Fibroblast of lung (primary cell): ENCODE measurements at places on chromosomes 16 and 17.

DNA sequence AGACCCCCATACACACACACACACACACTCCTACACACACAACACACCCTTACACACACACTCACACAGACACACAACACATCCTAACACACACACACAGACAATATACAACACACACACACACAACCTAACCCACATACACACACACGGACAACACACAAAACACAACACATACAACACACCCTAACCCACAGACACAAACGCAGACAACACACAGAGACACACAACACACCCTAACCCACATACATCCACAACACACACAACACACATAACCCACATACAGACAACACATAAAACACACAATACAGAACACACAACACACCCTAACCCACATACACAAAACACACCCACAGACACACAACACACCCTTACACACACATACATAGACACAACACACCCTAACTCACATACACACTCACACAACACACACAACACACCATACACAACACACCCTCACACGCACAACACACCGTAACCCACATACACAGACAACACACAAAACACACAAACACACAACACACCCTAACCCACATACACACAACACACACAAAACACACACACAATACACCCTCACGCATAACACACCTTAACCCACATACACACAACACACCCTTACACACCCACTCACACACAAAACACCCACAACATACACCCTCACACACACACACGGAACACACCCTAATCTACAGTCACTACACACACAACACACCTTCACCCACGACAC, 4.4 kb downstream of the ASGR1 start:
- no peak for DNase-seq

DNA sequence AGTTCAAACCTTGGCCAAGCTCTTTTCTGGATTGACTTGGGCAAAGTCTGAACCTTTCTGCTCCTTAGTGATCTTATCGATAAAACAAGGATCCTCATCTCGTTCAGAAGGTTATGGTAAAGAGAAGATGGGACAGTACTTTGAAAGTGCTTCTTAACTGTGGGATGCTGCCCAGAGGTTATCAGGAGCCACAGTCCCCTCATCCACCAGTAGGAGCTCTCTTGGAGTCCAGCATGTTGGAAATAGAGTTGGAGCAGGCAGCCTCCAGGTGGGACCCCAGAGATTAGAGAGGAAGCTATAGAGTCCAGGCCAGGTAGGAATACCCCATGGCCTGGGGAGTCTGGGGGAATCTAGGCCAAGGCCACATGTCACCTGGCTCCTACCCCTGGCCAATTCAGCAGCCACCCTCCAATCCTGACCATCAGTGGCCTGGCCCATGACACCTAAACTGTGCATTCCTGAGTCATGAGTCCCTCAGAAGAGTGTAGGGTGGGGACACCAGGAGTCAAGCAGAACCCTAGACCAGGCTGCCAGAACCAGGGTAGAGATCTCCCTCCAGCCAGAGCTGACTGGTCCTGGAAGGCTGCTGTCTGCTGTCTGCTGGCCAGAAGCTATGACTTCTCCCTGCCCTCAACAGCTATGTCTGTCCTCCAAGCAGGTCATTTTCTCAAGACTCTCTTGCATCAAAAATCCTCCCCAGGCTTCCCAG, 144.3 kb downstream of the AIPL1 start:
- DNase-seq = no peak

GRCh38 chr17:31405890-31406371, 14.5 kb downstream of the RAB11FIP4 start:
- no peak for DNase-seq

DNA sequence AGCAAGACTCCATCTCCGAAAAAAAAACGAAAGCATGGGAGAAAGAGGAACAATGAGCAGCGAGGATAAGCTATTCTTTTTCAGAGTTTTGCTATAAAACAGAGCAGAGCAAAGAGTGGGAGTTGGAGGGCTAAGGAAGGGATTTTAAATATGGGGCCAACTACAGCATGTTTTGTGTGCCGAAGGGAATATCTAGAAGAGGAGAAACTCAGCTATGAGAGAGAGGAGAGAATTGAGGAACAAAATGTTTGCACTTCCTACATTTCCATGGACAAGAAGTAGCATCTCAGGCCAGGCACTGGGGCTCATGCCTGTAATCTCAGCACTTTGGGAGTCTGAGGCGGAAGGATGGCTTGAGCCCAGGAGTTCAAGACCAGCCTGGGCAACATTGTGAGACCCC, 13.1 kb upstream of the GRB2 start:
- DNase-seq = no peak

DNA sequence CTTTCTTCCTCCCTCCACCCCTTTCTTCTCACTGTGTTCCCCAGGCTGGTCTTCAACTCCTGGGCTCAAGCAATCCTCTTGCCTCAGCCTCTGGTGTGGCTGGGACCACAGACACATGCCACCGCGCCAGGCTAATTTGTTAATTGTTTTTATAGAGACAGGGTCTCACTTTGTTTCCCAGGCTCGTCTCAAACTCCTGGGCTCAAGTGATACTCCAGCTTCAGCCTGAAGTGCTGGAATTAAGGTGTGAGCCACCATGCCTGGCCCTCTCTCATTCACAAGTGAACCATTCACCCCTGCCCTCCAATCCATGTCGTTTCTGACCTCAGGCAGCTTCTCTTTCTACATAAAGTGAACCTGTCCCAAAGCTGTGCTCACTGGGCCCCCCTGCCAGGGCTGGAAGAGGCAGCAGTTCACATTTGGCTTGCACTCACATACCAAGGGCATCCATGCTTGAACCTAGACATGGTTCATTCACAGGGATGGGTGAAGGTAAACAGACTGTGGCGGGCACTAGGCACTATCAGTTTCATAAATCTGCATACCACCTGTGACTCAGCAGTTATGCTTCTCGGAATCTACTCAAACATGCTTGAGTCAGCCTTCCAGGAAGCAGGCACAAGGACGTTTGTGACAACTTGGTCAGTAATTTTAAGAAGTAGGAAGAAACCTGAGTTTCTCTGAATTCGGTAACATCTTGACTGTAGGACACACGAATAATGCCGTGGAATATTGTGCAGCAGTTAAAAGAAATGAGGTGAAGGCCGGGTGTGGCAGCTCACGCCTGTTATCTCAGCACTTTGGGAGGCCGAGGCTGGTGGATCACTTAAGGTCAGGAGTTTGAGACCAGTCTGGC, 6.0 kb upstream of the RNF213 start:
- peak; percentile 84 for DNase-seq

- no peak for DNase-seq
Observed at GRCh38 chr16:58109330-58109729, 19.9 kb downstream of the CFAP20 start.

GRCh38 chr17:40980596-40980995, 3.5 kb downstream of the KRT40 start:
- peak; percentile 53 for DNase-seq

DNA sequence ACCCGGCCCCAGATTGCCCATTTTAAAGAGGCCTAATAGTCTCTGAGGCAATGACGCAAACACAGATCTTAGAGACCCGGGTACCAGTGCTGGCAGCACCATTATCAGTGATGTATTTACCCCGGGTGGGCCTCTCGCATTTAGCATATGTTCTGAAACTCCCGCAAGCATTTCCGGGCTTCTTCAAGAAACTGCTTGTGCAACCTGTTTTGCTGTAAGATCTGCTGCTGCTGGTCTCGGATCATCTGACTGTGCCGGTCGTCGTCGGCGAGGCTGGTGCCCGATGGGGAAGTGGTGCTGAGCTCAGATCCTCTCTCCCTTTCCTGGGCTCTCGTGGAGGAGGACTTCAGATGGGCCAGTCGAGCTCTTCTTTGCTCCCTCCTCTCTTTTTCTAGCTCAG, 12.5 kb downstream of the CEP295NL start:
- no peak for DNase-seq

GRCh38 chr16:28145796-28146195, 66.0 kb downstream of the XPO6 start:
- no peak for DNase-seq

- DNase-seq = no peak
Observed at GRCh38 chr16:64410306-64410705, 711.6 kb downstream of the CDH11 start.

GRCh38 chr17:10041916-10042588, 137.0 kb upstream of the RCVRN start:
- DNase-seq = no peak

GRCh38 chr16:55571-56136, 2.0 kb downstream of the SNRNP25 start:
- DNase-seq = no peak

- DNase-seq = no peak
Observed at GRCh38 chr17:79246225-79247190, 171.9 kb downstream of the ENGASE start.

DNA sequence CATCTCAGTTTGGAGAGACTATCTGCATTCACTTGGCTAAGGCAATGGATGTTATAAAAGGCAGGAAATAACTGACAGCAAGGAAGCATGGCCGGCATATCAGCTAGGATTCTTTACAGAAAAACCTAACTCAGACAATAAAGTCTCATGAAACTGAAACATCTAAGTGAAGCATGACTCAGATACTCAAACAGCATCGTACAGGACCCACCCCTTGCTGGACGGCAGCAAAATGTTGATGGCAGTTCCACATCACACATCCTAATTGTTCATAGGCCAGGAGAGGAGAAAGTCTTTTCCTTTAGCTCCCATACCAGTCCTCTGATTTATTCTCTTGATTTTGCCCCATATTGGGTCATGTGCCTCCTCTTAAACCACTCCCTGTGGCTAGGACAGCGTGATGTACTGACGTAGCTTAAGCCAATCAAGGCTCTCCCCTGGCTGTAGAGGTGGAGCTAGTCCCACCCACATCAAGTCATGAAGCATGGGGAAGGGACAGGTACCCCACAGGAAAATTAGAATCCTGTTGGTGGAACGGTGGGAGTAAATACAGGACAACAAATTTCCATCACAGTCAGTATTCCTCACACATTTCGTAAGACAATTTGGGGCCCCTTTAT, 178.9 kb downstream of the IRX3 start:
- DNase-seq = peak; percentile 22

DNA sequence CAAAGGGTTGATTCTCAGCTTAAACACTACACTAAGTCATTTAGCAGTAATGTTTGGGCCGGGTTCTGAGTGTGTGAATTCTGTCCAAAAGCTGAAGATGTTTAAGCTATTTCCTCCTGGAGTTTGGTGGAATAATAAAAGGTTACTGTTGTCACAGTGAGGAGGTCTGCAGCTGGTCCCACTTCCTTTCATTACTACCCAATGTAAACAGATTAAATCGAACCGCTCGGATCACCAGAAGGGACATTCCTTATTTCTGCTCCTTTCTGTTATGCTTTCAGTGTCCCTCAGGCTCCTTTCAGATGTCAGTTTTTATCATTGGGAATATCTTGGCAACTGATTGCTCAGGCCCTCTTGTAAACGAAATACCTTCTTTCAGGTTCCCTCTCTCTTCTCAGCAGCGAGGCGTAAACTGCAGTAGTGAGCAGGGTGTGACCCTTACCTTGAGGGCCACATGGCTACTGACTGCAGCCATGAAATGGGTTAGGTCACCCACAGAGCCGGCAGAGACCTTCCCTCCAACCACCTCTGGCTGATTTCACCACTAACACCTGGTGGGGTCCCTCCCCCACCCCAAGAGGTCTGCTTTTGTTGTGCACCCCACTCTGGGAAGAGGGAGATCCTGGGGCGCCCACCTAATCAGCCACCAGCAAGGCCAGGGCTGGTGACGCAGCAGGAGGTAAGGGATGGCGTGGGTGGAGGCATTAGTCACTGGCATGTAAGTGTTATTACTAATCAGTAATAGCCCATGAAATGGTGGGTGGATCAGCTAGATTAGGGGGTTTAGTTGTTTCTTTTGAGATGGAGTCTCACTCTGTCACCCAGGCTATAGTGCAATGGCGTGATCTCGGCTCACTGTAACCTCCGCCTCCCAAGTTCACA, 117.6 kb downstream of the VPS53 start:
- DNase-seq = peak; percentile 95

DNA sequence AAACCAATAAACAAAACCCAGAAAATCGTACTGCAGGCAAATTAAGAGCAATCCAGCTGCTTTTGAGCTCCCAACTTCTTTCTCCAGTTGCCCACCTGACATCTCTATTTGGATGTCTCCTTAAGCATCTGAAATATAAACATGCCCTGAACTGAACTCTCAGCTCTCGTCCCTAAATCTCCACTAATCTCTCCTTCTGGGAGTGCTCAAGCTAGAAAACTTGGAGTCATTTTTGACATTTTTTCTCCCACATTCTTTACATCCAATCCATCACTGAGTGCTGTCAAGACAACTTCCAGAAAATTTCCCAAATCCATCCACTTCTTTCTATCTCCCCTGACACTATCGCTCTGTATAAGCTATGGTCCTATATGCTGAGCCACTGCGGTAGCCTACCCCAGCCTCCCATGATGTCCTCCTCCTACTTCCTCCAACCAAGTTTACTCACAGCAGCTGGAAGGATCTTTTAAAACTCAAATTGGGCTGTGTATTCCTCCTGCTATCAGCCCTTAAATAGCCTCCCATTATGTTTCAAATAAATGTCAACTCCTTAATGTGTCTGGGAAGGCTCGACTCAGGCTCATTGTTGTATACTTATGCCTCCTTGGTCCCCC, 53.1 kb downstream of the HS3ST3B1 start:
- DNase-seq = no peak

- DNase-seq = peak; percentile 60
Observed at GRCh38 chr16:28915181-28915580, 9.9 kb downstream of the RABEP2 start.

DNA sequence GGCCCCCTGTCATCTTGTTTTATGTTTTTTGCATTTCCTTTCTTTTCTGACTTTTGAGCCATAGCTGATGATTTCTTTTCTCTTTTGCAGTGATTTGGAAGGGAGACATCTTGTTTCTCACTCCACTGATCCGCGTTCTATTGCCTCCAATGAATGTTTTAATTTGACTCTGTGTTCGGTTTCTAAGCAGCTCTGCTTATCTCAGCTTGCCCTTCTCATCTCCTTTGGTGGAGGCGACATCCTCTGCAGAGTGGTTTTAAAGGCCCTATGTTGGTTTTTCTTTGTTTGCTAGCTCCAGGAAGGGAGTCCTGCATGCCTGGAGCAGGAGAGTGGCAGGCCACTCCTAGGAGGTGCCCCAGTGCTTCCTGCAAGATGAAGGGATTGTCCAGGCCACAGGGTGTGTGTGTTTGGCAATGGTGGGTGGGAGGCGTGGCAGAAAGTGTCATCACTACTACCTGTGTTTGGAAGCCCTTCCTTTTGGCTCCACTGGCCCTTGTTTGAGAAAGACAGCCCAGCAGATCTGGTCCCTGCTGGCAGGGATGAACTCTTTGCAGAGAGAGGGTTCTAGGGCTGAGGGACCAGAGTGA, 13.6 kb downstream of the SMPD3 start:
- DNase-seq = no peak

- DNase-seq = no peak
Observed at GRCh38 chr16:20942256-20942655, 41.7 kb downstream of the LYRM1 start.
